Stimulated activated CD8-positive, alpha-beta memory T cell treated with anti-CD3 and anti-CD28 coated beads, Interleukin-15, amount 100 ng/mL, for 24 hours (primary cell): ENCODE measurements at places on chromosomes 5 and 9.

- no peak for DNase-seq
These were observed 10.0 kb upstream of the C5 start for GRCh38 chr9:121059998-121060636.

- DNase-seq = no peak
These were observed 364 bp downstream of the RPS6 start for GRCh38 chr9:19379697-19380046.

- DNase-seq = no peak
These were observed 16.1 kb upstream of the CMBL start for GRCh38 chr5:10323588-10324488.

GRCh38 chr5:88954511-88954910 is 71.5 kb upstream of the MEF2C start:
- no peak for DNase-seq
